ENCODE measurements at places on chromosomes 11 and 22. TPM values are rescaled to one million over a fixed set of nuclear protein-coding genes. Genes with fewer than 3 reads are reported as not detected.

KLHDC7B gene
- not detected for total RNA-seq

OSM gene
- total RNA-seq, result not detected

EIF3M gene
- 237 TPM for total RNA-seq

PITPNB gene
- total RNA-seq, result 74.1 TPM

FSHB gene
- total RNA-seq, result not detected

RASD2 gene
- 0.24 TPM for total RNA-seq

SIK3 gene
- total RNA-seq, result 37.2 TPM

SLC17A6 gene
- not detected for total RNA-seq

FDXACB1 gene
- 1.7 TPM for total RNA-seq

DNA sequence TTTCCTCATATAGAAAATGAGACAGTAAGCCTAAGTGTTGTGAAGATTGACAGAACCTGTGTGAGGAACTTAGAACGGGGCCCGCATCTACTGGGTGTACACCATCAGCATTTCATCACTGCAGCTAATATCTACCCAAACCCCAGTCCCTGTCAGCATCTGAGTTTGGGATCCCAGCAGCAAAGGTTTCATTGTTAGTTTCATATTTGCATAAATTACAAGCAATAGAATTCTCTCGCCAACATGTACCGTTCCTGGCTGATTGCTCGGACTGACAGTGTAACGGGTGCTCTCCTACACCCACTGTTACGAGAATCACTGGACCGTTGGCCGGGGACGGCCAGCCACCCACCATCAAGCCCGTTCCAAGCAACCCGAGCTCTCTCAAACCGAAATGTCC is 10.4 kb upstream of the TMPRSS6 start:
- H3K4me1 ChIP-seq, result peaks cover 21% of the 10 kb centered on the region
- H3K27ac ChIP-seq, result no peak overlapping the region
- no peaks in the 10 kb centered on the region for H3K36me3 ChIP-seq
- DNase-seq, result no peak
- H3K4me3 ChIP-seq, result no peak overlapping the region

GRCh38 chr11:43360361-43361032 is 1.8 kb downstream of the TTC17 start:
- H3K27ac ChIP-seq, result no peak overlapping the region
- peak overlapping the region; percentile 97 for H3K4me3 ChIP-seq
- no peak for DNase-seq
- H3K27me3 ChIP-seq, result no peaks in the 10 kb centered on the region
- no peaks in the 10 kb centered on the region for H3K4me1 ChIP-seq
- peaks cover 7% of the 10 kb centered on the region for H3K36me3 ChIP-seq

DNA sequence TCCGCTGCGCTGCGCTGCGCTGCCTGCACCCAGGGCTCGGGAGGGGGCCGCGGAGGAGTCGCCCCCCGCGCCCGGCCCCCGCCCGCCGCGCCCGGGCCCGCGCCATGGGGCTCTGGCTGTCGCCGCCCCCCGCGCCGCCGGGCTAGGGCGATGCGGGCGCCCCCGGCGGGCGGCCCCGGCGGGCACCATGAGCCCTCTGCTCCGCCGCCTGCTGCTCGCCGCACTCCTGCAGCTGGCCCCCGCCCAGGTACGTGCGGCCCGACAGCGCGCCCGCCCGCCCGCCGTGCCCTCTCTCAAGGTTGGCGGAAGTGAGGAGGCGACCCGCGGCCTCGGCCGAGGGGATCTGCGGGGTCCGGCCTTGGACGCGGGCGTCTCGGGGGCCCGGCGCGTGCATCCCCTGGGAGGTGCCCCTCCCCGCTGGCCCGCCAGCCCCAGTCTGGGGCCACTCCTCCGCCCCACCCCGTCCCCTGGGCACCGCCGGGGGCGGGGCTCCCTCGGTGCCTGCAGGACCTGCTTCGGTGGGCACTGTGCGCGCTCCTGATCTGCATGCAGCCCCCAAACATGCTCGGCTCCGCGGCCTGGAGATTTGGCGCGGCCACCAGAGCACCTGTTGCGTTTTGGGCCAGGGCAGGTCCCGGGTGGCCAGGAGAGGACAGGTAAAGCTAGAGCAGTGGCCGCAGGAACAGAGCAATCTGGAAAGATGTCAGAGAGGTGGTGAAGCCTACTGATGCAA is 429 bp downstream of the VEGFB start:
- H3K27me3 ChIP-seq, result no peaks in the 10 kb centered on the region
- H3K4me1 ChIP-seq, result no peaks in the 10 kb centered on the region
- H3K4me3 ChIP-seq, result peak overlapping the region; percentile 81

- no peaks in the 10 kb centered on the region for H3K36me3 ChIP-seq
- no peak overlapping the region for H3K27ac ChIP-seq
- H3K4me3 ChIP-seq, result no peak overlapping the region
- no peak for DNase-seq
- H3K4me1 ChIP-seq, result no peaks in the 10 kb centered on the region
These were observed 27.7 kb downstream of the TYR start for GRCh38 chr11:89205378-89205777.

DNA sequence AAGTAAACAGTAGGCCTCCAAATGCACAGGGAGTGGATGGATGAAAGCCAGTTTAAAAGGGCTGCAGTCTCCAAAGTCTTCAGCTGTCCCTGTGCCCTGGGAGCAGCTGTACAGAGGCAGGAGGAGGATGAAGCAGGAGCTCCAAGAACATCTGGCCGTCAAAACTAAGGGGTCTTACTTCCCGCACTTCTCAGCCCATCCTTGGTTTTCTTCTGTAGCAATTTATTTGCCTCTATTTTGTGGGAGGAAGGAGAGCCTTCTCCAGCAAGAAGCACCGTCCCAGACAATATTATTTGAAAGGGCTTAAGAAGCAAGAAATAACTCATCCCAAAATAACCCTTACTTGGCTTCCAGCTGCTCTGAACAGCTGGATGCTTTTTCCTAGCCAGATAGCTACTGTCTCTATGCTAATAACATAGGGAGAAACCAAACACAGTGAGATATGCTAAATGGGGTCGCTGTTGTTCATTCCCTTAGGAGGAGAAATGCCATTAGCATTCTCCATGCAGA is 133.2 kb downstream of the SPATA19 start:
- H3K27me3 ChIP-seq, result peaks cover 26% of the 10 kb centered on the region
- H3K4me3 ChIP-seq, result no peak overlapping the region
- no peaks in the 10 kb centered on the region for H3K36me3 ChIP-seq
- H3K27ac ChIP-seq, result no peak overlapping the region

GRCh38 chr11:7449211-7449840 is 36.0 kb upstream of the OLFML1 start:
- H3K4me1 ChIP-seq, result peaks cover 37% of the 10 kb centered on the region
- H3K4me3 ChIP-seq, result no peak overlapping the region
- H3K36me3 ChIP-seq, result no peaks in the 10 kb centered on the region
- H3K27ac ChIP-seq, result no peak overlapping the region
- peaks cover 18% of the 10 kb centered on the region for H3K27me3 ChIP-seq
- DNase-seq, result no peak

DNA sequence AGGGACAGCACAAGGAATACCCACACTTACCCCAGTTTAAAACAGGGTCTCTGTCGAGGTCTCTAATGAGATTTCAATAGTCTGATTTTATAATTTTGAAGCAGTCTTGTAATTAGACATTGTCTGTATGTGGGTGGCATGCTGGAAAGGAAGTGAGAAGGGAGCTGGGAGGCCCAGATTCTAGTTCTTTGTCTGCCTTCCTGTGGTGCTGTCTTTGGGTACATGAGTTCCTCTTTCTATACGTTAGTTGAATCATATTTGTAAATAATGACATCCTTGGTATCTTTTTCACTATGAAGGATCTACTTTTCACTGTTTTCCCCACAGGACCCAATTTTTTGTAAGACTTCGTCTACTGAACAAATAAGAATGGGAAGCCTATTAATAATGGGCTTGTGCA is 42.0 kb upstream of the TENM4 start:
- peaks cover 14% of the 10 kb centered on the region for H3K27me3 ChIP-seq
- H3K4me3 ChIP-seq, result no peak overlapping the region
- H3K4me1 ChIP-seq, result no peaks in the 10 kb centered on the region
- no peak overlapping the region for H3K27ac ChIP-seq
- no peak for DNase-seq

- DNase-seq, result no peak
- H3K27ac ChIP-seq, result no peak overlapping the region
- H3K4me1 ChIP-seq, result no peaks in the 10 kb centered on the region
- H3K27me3 ChIP-seq, result no peaks in the 10 kb centered on the region
- H3K4me3 ChIP-seq, result no peak overlapping the region
These were observed 42.5 kb downstream of the CCDC73 start for GRCh38 chr11:32752001-32752400.

DNA sequence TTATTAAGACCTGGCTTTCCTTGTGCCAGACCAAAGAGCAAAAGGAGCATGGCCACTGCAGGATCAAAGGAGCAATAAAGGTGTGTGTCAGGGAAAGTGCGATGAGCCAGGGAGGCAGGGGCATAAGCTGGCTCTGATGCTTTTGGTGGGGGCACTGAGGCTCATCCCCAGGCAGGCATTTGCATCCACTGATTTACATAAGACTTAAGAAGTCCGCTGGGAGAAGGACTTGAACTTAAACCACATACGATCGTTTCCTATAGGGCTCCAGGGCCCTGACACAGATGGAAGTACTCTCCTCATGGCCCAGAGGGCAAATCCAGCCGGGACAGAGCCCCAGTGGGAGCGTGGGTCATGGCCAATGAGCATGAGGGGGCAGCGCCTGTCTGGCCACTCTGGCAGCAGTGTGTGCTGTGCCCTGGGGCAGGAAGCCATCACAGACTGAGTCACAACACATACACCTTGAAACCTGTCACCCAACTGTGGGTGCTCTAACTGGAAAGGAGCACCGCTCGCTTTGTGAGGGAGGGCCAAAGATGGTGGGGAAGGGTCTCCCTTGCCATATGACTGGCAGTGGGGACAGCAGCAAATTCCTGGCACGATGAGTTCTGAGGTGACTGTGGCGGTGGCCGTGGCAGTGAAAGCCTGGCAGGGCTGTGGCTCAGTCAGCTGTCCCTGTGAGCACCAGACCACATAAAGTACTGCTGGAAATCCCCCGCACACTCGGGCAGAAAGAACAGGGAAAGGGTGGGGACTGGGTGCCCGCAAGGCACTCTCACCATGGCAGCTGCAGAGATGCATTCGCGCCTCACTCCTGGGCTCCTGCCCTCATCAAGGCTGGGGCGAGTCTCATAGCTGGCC is 79.4 kb upstream of the LMO1 start:
- no peak for DNase-seq
- H3K27ac ChIP-seq, result no peak overlapping the region
- H3K36me3 ChIP-seq, result no peaks in the 10 kb centered on the region
- H3K4me1 ChIP-seq, result no peaks in the 10 kb centered on the region
- no peaks in the 10 kb centered on the region for H3K27me3 ChIP-seq

- peaks cover 13% of the 10 kb centered on the region for H3K4me1 ChIP-seq
- DNase-seq, result no peak
These were observed 2.3 kb downstream of the SMTN start for GRCh38 chr22:31083377-31083768.

GRCh38 chr11:133911171-133911570 is 45.6 kb downstream of the IGSF9B start:
- H3K27ac ChIP-seq, result no peak overlapping the region
- no peak overlapping the region for H3K4me3 ChIP-seq
- no peaks in the 10 kb centered on the region for H3K36me3 ChIP-seq
- H3K4me1 ChIP-seq, result no peaks in the 10 kb centered on the region
- no peaks in the 10 kb centered on the region for H3K27me3 ChIP-seq

DNA sequence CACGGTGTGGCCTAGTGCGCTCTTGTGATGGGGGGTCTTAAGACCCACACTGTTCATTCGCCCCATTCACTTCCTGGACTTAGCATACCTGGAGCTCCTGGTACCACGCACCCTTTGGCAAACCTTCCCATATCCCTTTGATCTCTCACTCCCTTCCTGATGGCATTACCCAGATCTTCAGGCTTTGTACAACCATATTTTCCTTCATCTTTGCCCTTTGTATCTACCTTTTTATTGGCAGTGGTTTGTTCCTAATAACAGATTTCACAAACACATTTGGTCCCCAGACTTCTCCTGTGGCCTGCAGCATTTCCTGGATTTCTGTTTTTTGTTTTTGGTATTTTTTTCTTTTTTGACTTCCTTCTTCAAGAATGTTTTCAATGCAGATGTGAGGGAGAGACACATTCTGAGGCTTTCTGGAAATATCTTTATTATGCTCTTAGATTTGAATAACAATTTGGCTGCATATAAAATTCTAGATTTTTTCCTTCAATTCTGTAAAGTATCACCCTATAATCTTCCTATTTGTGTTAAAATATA is 16.1 kb upstream of the IFITM3 start:
- H3K4me1 ChIP-seq, result peaks cover 4% of the 10 kb centered on the region
- no peak overlapping the region for H3K27ac ChIP-seq

GRCh38 chr11:44445500-44446365 is 119.7 kb upstream of the CD82 start:
- H3K27ac ChIP-seq, result no peak overlapping the region
- H3K4me1 ChIP-seq, result peaks cover 3% of the 10 kb centered on the region
- DNase-seq, result peak; percentile 88
- no peaks in the 10 kb centered on the region for H3K36me3 ChIP-seq
- no peak overlapping the region for H3K4me3 ChIP-seq

- no peak for DNase-seq
- no peaks in the 10 kb centered on the region for H3K36me3 ChIP-seq
- no peak overlapping the region for H3K4me3 ChIP-seq
These were observed 85.2 kb downstream of the CCDC34 start for GRCh38 chr11:27277843-27278242.

DNA sequence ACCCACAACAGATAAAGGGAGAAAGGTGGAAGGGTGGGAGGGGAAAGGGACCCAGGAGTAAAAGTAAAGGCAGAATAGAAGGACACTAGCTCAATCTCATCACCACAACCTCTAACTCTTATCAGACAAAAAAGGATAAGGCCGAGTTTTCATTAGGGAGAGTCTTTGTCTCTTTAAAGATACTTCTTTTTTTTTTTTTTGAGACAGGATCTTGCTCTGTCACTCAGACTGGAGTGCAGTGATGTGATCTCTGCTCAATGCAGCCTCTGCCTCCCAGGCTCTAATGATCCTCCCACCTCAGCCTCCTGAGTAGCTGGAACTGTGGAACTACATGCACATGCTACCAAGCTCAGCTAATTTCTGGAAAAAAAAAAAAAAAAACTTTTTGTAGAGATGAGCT is 85.6 kb upstream of the CHRM4 start:
- DNase-seq, result no peak
- H3K27ac ChIP-seq, result no peak overlapping the region
- no peaks in the 10 kb centered on the region for H3K27me3 ChIP-seq
- H3K4me3 ChIP-seq, result no peak overlapping the region
- no peaks in the 10 kb centered on the region for H3K4me1 ChIP-seq
